ENCODE measurements at places on chromosomes 13 and 19. TPM values are rescaled to one million over a fixed set of nuclear protein-coding genes. Genes with fewer than 3 reads are reported as not detected.

The KIR3DL2 gene
- 0.64 TPM for total RNA-seq

The ENOX1 gene
- 0.18 TPM for total RNA-seq

The TMPRSS9 gene
- total RNA-seq = not detected

The DPF1 gene
- 3.4 TPM for total RNA-seq

The MYBPC2 gene
- 0.21 TPM for total RNA-seq

The PCP2 gene
- 1.2 TPM for total RNA-seq

The BAX gene
- 232 TPM for total RNA-seq

The FGF9 gene
- 0.60 TPM for total RNA-seq

The ADGRL1 gene
- 11.3 TPM for total RNA-seq

GRCh38 chr13:105346141-105346775 is 1189.2 kb downstream of the EFNB2 start:
- DNase-seq = no peak

- no peak for DNase-seq
Measured at GRCh38 chr19:4401769-4402170, 670 bp upstream of the CHAF1A start.

- DNase-seq = no peak
Measured at GRCh38 chr13:44104197-44104490, 224.4 kb downstream of the LACC1 start.

GRCh38 chr19:1254081-1254527 is 5.7 kb downstream of the MIDN start:
- no peak for DNase-seq

- no peak for DNase-seq
Measured at GRCh38 chr13:77056382-77056781, 29.4 kb upstream of the FBXL3 start.

GRCh38 chr13:37769078-37769477 is 100.5 kb downstream of the TRPC4 start:
- DNase-seq = no peak

DNA sequence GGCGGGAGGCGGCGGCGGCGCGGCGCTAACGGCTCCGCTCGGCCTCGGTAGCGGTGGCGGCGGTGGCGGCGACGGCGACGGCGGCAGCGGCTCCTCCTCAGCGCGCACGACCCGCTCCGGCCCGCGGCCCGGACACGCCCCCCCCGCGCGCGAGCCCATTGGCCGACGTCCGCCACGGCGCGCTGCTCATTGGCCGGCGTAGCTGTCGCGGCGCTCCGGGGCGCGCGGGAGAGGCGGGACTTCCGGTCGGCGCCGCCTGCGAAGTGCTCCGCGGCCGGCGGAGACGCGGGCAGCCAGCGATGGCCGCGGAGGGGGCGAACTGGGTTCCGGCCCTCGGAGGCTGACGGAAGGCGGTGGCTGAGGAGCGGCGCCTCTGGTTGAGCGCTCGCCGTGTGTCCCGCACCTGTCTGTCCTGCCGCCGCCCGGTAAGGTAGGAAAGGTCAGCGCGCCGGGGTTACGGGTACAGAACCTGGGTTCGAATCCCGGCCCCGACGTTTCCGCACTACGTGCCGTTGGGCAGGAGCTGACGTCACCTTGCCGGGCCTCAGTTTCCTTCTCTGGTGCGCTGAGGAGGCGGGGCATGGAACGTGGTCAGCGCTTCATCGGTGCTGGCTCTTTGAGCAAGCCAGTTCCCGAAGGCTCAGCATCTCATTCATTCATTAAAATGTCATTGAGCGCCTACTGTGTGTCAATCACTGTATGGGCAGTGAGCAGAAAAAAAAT is at the start of gene ELAVL1:
ELAVL1 (minus strand) TSS at position 108 of the 723 bp plus-strand sequence. CDS start 13,826 bp downstream, outside the sequence.
- peak; percentile 88 for DNase-seq

DNA sequence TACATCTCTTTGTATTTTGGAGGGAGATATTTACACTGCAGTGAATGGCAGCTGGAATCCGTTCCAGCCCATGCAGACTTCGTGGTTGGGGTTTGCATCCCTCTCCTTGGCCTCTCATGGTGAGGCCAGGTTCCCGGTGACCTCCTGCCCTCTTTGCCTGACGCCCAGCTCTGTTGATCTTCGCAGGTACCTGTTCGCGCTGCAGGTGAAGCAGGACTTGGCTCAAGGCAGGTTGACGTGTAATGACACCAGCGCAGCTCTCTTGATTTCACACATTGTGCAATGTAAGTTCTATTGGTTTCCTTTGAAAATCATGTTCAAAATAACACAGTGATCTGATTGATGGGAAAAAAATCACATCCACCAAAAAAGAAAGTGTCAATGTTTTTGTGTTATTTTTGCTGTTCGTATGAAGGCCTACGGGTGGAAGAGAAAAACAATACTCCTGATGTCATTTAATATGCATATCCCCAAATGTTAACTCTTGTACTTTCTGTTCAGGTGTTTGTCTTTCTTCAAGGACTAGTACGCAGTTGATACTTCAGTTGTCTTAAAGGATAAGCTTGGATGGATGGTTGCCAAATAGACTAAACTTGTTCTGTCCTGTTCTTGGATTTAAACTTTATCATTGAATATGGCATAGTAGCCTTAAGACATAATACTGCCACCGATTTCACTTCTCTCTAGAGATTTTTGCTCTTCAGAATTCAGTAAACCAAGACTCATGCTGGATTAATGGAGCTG is 199.1 kb downstream of the STK24 start:
- no peak for DNase-seq

GRCh38 chr19:46520616-46521015 is 24.9 kb upstream of the PNMA8B start:
- DNase-seq = no peak

DNA sequence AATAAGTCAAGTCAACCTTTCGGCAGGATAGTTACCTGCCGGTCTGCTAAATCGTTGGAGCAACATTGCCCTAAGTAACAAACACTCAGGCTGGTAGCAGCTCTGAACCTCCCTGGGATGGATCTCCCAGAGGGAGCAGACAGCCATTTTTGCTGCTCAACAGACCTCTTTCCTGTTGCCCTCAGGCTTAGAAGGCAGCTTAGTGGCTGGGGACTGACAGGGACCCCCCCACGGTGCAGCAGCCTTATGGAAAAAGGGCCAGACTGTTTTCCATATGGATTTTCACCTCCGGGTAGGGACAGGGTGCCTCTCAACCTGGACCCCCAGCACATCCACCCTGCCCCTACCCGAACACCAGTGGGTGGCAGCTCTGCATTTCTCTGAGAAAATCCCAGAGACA is 49.7 kb downstream of the UBL3 start:
- no peak for DNase-seq

DNA sequence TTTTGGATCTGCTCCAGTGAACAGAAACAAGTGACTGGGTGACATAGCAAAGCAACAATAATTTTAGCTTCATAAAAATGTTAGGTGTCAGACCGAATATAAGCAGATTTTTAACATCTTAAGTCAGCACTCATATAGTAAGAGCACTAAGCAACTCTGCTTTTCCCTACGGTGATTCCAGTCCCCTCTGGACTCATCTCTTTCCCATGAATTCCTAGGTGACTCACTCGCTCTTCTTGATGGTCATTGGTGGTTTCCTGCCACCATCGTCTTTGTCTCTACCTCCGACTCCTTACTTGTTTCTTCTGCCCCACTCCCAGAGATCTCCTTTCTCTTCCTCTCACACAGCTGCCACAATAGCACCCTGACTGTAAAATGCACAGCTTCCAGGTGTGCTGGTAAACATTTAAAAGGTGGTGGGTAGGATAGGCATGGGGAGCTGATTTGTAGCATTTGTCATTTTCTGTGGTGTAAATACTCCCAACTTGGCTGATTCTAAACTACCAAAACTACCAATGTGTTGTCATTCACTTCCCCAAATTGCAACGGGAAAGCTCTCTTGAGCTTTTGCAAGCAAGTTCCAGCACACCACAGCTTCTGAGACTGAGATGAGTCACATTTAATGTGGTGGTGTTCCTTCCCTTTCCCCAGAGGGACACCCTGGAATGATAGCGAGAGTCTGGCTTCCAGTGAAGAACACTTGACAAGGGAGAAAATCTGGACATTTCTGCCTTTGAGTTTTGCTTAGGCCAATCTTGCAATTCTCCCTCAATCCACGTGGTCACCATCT is 42.8 kb upstream of the CLDN10 start:
- no peak for DNase-seq

GRCh38 chr13:86567119-86567518 is 767.9 kb upstream of the SLITRK6 start:
- DNase-seq = no peak

DNA sequence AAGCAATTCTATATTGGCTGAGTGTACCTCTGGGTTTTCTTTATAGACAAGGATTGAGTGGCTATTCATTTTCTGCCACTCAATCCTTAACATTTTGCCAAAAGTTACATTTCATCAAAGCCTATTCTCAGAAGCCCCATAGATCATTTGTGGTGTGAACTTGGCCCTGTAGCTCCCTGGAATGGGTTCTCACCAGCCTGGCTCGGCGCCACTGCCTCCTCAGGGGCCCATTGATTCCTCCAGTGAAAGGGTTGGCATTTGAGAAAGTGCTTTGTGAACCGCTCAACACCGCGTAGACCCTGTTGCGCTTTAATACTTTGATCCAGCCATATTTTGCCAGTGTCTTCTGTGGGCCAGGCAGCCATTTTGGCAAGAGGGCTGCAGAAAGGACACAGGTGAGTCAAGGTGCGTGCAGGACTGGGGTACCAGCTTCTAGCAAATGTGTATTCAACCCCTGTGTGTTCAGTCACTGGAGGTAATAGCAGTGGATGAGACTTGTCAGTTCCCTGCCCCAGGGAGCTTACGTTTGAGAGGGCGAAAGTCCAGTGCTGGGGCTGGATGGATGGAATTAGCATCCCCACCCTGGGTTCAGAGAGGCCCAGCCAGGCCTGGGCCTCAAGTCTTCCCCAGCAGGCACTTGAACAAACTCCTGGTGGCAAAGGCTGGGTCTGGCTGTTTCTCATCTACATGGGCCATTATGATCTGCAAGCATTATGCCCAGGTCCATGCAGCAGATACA is 3.8 kb downstream of the RAB8A start:
- DNase-seq = no peak

- no peak for DNase-seq
Measured at GRCh38 chr13:53068585-53069520, 40.2 kb downstream of the OLFM4 start.
